ENCODE measurements at places on chromosomes 12 and 14.

DNA sequence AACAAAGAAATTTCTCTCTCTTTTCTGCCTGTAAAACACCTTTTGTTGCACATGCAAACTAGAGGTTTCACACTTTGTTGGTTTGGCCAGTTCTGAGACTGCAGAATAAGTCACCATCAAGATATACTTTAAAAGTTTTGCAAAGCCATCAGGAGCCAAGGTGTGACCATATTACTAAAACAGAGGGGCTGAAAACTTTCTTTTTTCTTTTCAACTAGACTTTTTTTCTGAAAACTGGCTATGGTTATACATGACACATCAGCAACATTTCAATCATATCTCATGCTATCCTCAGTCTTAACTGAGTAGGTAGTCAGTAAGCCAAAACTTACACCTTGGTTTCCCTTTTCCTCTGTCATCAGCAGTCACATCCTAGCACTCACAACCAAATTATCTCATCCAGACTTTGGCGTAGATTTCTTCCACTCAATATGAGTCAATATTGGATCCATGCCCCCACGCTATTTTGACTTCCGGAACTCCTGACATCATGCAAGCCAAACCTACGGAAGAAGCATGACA lies 4.1 kb upstream of the IFNG start:
- no peak for DNase-seq

DNA sequence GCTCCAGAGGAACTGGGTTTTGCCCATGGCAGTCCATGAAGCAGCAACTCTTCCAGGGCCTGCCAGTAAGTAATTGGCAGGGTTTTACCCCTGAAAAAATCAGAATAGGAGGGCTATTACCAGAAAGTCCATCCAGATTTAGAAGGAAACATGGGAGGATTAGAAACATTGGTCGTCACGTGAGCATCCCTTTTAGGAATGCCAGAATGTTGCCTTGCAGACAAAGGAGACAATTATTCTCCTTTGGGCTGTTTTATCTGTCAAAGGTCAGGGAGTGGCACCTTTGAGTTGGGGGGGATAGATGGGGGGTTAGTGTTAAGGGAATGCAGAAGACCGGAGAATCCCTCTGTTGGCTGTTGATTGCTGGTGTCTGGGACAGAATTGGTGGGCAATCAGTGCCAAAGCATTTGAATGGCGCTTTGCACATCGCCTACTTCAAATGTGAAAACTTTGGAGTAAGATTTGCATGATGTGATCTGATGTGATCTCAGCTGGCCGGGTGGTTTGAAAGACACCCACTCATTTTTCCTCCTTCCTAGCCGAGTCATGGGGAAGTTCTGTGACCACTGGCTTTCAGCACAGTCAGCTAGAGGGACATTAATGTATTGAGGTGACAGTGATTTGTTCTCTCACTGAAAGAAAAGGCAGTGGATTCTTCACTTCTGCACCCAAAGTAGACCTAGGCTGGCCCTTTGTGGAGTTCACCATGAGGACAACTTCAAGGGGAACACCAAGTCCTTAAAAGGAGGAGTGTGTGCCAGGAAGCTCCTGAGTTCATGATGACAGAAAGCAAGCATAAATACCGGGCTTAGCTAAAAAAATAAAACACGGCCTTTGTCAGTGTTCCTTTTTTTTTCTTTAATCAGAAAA lies 31.4 kb downstream of the FLVCR2 start:
- no peak for DNase-seq

GRCh38 chr14:20332431-20332787 lies 670 bp downstream of the CCNB1IP1 start:
- DNase-seq, result no peak

DNA sequence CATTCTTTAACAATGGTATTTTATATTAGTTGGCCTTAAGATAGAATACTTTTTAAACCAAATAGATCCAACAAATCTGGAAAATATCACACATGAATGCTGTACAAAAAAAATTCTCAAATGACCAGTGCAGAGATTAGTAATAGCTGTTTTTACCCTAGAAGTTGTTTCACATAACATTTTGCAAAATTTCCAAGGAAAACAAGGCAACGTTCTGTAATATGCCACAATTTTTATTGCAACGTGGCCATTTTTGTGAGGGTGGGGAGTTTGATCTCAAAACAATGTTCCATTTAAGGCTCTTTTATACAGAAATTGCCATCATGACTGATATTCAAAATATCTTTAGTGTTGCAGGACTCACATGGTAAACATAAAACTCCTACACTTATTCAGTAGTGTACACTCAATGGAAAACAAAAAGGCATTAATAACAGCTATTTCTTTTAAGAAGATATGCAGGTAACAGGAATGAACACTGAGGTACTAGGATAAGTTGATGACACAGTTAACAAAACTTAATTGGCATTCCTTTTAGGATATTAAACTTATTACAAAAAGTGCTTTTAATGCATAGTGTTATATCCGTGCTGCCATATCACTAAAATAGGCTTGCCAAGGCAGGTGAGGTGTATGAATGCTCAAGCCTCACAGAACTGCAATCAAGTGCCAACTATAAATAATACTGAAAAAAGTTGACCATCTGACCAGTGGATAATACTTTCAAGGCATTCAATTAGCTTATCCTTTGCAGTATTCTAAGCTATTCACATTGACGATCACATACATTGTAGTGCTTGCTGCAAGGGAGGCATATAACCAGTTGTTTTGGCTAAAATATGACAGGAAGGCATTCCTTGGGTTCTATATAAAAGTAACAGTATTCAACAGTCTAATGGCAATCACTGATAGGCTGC lies 2.3 kb downstream of the CFL2 start:
- DNase-seq, result no peak

- no peak for DNase-seq
Observed at GRCh38 chr12:124920353-124920935, 6.0 kb upstream of the UBC start.

GRCh38 chr12:89665556-89665955 lies 43.1 kb downstream of the ATP2B1 start:
- DNase-seq, result no peak

DNA sequence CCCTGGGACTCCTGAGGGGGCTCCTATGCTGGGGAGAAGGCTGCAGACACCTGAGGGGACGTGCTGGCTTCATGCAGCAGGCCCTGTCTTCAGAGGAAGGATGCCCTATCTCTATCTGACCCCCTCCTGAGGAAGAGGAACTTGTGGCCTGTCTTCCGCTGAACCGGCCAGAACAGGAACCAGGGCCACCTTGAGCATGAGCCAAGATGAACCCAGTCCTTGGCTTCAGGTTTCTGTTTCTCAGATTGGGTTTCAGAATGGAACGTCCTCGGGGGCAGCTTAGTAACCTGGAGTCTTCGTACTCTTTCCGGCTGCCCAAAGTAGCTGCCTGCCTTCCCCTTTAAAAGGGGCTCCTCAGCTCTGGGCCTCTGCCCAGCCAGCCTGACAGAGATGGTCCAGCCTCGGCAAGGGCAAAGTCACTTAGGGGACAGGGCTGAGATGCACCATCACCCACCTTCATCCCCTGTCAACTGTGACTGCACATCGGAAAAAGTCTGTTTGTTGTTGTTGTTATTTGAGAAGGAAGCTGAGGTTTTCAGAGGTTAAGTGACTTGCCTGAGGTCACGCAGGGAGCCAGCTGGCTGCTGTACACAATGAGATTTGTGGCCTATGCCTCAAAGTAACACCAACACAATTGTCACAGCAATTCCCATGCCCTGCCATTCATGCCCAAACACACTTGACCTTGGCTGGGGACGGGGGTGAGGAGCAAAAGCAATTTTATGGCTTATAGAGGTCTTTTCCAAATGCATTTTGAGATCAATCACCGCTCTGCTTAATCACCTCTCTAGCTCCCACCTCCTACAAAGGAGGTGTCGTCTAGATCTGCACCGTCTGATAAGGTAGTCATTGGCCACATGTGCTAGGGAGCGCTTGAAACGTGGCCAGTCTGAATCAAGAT lies 13.4 kb downstream of the ASB2 start:
- no peak for DNase-seq

DNA sequence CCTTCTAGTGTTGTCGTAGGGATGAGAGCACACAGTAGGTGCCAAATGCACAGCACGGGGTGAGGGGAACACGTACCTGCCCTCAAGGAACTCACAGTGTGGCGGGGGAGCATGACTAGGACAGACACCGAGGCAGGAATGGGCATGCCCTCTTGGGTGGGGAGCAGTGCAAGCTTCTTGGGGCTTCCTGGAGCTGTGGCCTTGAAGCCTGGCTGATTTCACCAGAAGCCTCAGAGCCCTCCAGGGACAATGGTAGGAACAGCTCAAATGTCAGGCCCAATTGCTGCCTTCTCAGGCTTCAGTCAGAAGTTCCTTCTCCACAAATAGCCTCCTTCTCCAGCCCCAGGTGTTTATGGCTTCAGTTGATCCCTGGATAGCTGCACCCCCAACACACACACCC lies 43.4 kb downstream of the TEAD4 start:
- DNase-seq, result no peak

DNA sequence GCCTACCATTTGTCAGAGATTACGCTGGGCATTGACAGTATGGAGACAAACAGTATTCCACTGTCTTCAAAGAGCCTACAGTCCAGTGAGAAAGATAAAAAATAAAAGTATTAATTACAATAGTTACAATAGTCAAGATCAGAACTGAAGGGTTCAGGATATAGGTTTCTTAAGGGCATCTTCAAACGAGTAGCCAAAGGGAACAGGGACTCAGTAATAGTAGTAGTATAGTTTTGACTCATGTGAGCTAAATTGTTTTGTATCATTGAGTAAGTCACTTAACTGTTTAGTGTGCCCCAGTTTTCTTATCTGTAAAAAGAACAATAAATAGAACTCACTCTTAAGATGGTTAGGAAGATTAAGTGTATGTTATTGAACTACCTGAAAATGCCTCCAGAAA lies 123.6 kb downstream of the METTL25 start:
- no peak for DNase-seq

GRCh38 chr14:69263364-69263763 lies 3.4 kb downstream of the GALNT16 start:
- peak; percentile 66 for DNase-seq

GRCh38 chr12:107580750-107581618 lies 104.6 kb upstream of the PWP1 start:
- DNase-seq, result no peak

DNA sequence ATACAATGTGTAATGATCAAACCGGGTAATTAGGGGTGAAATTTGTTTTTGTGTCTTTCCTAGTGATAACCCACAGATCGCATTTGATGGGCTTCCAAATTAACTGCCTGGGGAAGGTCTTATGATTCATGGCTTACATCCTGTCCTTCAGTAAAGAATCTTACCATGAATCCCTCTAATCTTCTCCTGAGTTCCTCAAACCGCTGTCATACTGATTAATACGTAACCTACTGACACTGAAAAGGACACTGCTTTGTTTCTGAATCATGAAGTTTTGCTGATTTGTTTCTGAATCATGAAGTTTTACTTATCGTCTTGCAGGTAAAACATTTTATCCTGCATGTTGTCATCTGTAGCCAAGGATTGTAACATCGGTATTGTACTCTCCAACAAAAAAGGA lies 52.0 kb upstream of the CRY1 start:
- DNase-seq, result no peak

DNA sequence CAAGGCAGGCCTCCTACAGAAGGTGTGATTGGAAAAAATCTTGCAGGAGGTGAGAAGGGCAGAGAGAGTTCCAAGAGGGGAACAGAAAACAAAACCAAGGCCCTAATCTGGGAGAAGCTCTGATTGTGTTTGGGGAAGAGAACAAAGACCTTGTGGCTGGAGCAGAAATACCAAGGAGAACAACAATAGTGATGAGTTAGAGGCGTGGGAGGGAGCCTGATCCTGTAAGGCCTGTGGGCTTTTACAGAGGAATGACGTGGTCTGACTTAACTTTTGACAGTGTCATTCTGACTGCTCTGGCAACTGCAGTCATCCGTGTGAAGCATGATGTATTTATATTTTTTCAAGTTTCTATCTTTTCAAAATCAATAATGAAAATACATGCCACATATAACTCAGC lies 200.6 kb downstream of the ANO4 start:
- no peak for DNase-seq

DNA sequence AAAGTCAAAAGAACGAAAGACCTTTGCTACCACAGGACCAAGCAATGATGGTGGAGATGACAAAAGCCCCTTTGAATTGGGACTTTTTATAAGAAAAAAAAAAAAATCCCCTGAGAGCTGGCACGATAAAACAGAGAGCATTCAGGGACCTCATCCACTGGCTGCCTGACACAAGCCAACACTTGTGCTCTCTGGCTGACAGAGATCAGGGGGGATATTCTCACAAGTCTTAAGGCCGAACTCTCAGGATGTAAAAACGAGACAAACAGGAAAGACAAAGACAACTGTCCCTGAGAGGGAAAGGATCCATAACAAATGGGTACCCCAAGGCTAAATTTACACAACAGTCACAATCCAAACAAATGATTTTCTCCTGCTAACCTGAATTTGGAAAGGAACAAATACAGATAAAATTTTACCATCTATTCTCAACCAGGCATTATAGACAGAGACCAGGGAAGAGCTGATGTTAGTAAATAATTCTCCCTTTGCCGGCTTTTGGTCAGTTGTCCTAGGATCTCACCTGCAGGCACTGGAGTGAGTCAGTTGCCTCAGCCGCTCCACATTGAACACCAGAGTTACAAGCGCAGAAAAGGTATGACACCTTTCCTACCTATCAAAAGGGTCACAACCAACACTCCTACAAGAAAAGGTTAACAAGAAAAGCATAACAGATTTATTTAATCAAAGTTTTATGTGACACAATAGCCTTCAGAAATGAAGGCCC lies 37.9 kb upstream of the GARIN6 start:
- DNase-seq, result no peak

DNA sequence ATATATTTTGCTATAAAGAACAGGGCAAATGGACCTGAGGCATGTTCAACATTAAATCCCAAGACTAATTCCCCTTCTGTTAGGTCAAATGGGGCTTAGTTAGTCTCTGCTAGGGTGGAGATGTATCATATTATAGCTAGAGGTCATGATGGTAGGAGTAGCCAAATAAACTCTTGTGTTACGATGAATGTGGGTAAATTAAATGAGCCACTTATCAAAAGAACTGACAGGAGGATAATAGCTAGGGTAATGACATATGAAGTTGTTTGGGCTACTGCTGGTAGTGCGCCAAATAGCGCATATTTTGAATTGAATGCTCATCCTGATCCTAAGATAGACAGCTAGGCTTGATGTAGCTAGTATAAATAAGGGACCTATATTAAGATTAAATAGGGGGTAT lies 445.0 kb downstream of the GXYLT1 start:
- no peak for DNase-seq

GRCh38 chr14:73785834-73786635 lies 65.6 kb upstream of the PTGR2 start:
- DNase-seq, result no peak

GRCh38 chr14:55976655-55977054 lies 141.6 kb upstream of the PELI2 start:
- DNase-seq, result no peak

DNA sequence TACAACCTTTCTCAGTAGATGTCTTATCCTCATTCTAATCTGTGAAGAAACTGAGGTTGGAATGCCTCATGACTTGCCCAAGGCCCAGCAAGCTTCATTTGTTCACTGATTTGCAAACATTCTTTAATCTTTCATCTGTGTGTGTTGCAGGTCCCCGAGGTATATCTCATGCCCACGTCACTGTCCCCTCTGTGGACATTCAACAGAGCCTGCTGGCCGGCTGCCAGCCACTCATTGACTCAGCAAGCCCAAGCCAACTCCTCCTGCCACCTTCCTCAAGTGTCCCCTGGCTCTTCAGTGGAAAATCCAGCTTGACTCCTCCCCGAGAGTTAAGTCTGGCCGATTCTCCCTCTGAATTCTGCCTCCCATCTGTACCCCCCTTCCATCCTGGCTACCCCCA lies 1.9 kb upstream of the DCAF4 start:
- no peak for DNase-seq
